IMR-90 (cell line): ENCODE measurements at places on chromosomes 13 and 19. TPM values are rescaled to one million over a fixed set of nuclear protein-coding genes. Genes with fewer than 3 reads are reported as not detected.
A peak's percentile ranks its signal among the peaks of the same experiment; 100 is the strongest.

MIR17HG gene
- 3.0 and 9.7 TPM in 2 replicates for total RNA-seq

- no peaks in the 10 kb centered on the region for H3K4me1 ChIP-seq
- no peak overlapping the region for H3K27ac ChIP-seq
- H3K36me3 ChIP-seq, result no peaks in the 10 kb centered on the region
- H3K27me3 ChIP-seq, result no peaks in the 10 kb centered on the region
- DNase-seq, result peak; percentile 41
- H3K4me3 ChIP-seq, result no peak overlapping the region
These were observed 35.9 kb upstream of the ZSCAN5A start for GRCh38 chr19:56350416-56351045.

GRCh38 chr13:40534456-40534855 lies 132.0 kb downstream of the FOXO1 start:
- no peaks in the 10 kb centered on the region for H3K36me3 ChIP-seq
- no peak overlapping the region for H3K4me3 ChIP-seq
- no peak for DNase-seq
- H3K27me3 ChIP-seq, result no peaks in the 10 kb centered on the region
- H3K27ac ChIP-seq, result no peak overlapping the region
- H3K4me1 ChIP-seq, result no peaks in the 10 kb centered on the region

DNA sequence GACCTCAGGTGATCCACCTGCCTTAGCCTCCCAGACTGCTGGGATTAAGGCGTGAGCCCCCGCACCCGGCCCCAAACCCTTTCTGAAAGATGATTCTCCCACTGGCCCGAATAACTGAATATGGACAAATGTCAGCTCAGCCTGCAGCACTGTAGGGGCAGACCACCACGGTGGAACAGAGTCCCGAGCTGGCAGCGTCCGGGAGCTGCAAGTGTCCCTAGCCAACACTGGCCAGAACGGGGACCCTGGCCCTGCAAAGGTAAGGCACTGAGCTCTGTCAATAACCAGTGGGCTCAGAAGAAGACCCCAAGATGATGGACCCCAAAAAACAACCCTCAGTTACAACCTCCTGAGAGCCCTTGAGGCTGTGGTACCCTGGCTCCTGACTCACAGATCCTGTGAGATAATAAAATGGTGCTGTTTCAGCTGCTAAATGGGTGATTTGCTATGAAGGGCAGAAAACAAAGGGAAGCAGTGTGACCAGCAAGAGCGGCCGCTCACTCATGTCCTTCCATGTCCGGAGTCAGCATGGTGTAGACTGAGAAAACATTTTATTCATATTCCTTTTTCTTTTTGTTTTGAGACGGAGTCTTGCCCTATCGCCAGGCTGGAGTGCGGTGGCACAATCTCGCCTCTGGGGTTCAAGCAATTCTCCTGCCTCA lies 1.6 kb downstream of the LSM7 start:
- peaks cover 4% of the 10 kb centered on the region for H3K4me1 ChIP-seq
- no peak for DNase-seq
- H3K36me3 ChIP-seq, result peaks cover 32% of the 10 kb centered on the region
- no peaks in the 10 kb centered on the region for H3K27me3 ChIP-seq
- no peak overlapping the region for H3K4me3 ChIP-seq

DNA sequence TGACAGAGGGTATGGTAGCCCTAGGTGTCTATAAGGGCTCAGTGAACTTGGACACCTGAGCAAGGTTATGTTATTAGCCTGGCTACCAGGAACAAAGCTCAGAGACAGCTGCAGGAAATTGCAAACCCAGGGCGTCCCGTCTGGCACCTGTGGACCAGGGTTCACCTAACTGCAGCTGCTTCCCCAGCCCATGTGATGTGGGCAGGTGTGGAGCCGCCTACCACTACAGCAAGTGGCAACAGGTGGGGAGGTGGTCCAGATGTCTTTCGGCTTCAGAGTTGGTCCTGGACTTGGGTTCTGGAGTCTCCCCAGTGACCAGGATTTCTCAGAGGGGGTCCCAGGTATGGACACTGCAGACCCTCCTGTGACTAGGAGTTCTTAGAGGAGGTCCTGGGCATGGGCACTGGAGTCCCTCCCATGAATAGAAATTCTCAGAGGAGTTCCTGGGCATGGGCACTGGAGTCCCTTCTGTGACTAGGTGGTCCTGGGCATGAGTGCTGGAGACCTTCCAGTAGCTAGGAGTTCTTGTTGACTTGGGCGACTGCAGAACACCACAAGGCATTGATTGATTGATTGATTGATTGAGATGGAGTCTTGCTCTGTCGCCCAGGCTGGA lies 25.2 kb downstream of the ACTL9 start:
- H3K4me3 ChIP-seq, result no peak overlapping the region
- no peaks in the 10 kb centered on the region for H3K4me1 ChIP-seq
- DNase-seq, result no peak
- H3K27me3 ChIP-seq, result no peaks in the 10 kb centered on the region
- H3K27ac ChIP-seq, result no peak overlapping the region

DNA sequence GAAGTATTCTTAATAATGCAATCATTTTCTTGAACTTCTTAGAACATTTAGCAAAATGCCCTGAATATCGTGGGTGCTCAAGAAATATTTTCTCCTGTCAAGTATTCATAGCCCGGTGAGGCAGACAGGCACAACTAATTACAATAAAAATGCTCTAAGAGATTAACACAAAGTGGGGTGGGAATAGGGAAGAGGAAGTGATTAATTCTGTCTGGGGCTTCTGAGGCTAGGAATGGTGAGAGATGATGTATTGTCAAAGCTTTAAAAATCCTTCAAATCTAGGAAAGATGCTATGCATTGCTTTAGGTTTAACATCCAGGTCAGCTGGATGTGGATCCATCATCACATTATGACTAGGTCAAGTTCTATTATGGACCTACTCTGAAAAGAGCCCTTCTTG lies 66.9 kb upstream of the POSTN start:
- no peaks in the 10 kb centered on the region for H3K27me3 ChIP-seq
- H3K36me3 ChIP-seq, result no peaks in the 10 kb centered on the region; the same call in 1 of the 2 replicates
- no peak overlapping the region for H3K4me3 ChIP-seq
- DNase-seq, result no peak
- no peak overlapping the region for H3K27ac ChIP-seq
- H3K4me1 ChIP-seq, result peaks cover 7% of the 10 kb centered on the region; the same call in 1 of the 2 replicates

DNA sequence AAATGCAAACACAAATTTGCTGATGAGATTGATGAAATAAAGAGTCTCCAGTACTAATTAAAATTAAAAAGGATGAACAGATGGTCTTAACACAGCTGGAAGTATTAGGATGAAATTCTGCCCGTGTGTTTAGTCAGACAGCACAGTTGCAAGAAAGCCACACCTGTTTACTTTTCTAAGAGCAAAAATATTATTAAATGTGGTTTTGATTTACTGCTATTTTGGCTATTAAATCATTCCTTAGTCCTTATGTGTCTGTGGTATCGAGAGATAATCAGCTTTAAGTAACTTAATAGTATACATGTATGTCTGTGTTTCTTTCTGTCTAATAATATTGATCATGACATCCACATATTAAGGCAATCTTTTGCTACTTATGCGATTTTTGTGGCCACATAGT lies 494.9 kb downstream of the GPC6 start:
- peaks cover 6% of the 10 kb centered on the region; the same call in 1 of the 2 replicates for H3K4me1 ChIP-seq
- no peak overlapping the region for H3K27ac ChIP-seq
- no peak overlapping the region for H3K4me3 ChIP-seq
- H3K27me3 ChIP-seq, result no peaks in the 10 kb centered on the region
- H3K36me3 ChIP-seq, result no peaks in the 10 kb centered on the region
- no peak for DNase-seq
